ENCODE measurements at places on chromosomes 5 and 9. TPM values are rescaled to one million over a fixed set of nuclear protein-coding genes. Genes with fewer than 3 reads are reported as not detected.

GRCh38 chr5:33319841-33320240, 120.9 kb upstream of the TARS1 start:
- H3K27me3 ChIP-seq = no peaks in the 10 kb centered on the region
- H3K4me1 ChIP-seq = peaks cover 17% of the 10 kb centered on the region
- H3K36me3 ChIP-seq = no peaks in the 10 kb centered on the region
- no peak for DNase-seq
- peak overlapping the region; percentile 3 for H3K27ac ChIP-seq

DNA sequence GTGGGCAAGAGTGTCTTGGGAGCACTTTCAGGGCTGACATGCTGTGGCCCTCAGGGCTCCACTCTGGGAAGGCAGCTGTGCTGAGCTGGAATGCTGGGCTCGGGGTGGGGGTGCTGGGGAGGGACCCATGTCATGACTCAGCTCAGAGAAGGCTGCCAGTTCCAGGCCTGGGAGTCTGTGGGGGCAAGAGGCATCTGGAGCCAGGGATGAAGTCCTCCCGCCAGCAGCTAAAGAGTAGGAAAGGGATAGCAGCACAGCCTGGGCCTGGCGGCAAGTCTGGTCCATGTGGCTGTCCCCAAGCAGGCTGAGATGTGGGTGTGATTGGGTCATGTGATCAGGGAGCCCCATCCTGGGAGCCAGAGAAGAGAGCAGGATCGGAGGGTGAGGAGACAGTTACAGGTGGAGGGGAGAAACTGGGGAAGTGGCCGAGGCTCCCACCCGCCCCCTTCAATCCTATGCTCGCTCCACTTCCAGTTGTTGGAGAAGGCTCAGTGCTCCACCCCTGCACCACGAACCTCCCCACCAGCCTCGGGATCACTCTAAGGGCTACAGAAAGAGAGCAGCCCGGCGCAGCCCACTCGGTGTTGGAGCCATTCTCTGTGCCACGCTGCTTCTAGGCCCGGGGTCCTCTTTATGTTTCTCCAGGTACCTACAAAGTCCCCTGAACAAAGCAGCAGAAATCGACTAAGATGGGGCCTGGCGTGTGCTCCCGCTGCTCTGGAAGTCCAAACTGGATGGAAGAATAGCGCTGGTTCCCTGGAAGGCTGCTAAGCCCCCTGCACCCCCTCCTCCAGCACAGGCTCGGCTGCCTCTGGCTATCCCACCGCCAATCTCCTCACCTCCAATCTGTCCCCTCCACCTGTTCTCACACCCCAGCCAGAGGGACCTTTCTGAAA, 12.0 kb downstream of the PDGFRB start:
- H3K36me3 ChIP-seq = no peaks in the 10 kb centered on the region
- no peak for DNase-seq
- no peaks in the 10 kb centered on the region for H3K27me3 ChIP-seq
- H3K4me3 ChIP-seq = peak overlapping the region; percentile 38
- H3K4me1 ChIP-seq = peaks cover 86% of the 10 kb centered on the region

GRCh38 chr5:91946870-91947269, 563.8 kb upstream of the ARRDC3 start:
- H3K27ac ChIP-seq = no peak overlapping the region
- DNase-seq = no peak
- H3K36me3 ChIP-seq = no peaks in the 10 kb centered on the region
- no peaks in the 10 kb centered on the region for H3K27me3 ChIP-seq
- H3K4me1 ChIP-seq = no peaks in the 10 kb centered on the region

DNA sequence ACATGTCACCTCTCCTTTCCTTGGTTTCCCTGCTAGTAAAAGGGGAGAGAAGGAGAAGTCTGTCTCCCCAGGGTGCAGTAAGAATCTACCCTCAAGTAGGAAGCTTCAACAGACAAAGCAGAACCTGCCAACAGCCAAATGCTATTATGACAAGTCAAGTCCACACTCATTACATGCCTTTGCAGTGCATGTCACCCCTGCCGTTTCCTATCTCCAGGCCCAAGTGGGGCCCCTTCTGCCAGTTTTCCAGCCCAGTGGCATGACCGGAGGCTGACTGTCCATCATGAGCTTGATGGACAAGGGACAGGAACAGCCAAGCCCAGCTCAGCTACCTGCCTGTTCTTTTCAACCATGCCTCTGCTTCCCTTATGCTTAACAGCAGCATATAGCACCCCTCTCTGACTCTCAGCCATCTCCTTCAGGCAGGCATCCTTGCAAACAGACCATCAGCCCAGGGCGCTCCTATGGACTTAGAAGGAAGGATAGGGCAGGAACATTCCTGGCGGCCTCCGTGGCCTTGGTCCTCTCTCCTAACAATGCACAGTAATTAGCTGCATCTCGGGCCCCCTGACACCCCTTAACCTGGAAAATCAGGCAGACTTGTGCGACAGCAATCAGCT, 107.2 kb upstream of the RAD23B start:
- no peaks in the 10 kb centered on the region for H3K4me1 ChIP-seq
- DNase-seq = no peak
- H3K36me3 ChIP-seq = no peaks in the 10 kb centered on the region
- no peak overlapping the region for H3K4me3 ChIP-seq

DNA sequence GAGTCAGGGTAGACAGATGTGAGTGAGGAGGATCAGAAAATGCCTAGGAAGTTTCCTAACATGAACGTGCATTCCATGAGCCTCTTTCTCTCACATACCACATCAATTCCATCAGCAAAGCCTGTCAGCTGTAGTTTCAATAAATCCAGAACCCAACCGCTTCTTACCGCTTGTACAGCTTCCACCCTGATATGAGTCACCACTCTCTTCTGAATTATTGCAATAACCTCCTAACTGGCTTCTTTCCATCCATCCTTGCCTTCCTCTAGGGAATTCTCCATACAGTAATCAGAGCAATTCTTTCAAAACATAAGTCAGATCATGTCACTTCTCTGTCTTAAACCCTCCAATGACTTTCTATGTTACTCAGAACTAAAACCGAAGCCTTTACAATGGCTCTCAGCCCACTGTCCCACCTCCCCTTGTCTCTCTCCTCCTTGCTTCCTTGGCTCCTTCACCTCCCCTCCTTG, 8.1 kb upstream of the RAD23B start:
- no peak for DNase-seq
- peaks cover 17% of the 10 kb centered on the region for H3K4me1 ChIP-seq
- no peaks in the 10 kb centered on the region for H3K27me3 ChIP-seq
- no peak overlapping the region for H3K27ac ChIP-seq

DNA sequence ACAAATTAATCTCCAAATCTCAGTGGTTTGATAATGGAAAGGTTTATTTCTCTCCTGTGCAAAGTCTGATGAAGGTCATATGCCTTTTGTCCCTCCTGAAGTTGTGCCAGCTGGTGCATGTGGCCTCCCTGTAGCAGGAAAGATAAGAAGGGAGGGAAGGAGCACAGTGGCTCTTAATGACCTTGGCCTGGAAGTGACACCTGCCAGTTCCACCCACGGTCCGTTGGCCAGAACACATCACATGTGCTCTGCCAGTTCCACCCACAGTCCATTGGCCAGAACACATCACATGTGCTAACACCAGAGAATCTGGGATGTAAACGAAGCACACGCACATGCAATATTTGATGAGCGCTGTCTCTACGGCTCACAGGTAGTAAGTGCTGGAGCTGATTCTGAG, 130.9 kb downstream of the DOCK2 start:
- no peaks in the 10 kb centered on the region for H3K4me1 ChIP-seq
- no peaks in the 10 kb centered on the region for H3K36me3 ChIP-seq
- no peak overlapping the region for H3K27ac ChIP-seq
- no peaks in the 10 kb centered on the region for H3K27me3 ChIP-seq

- H3K4me3 ChIP-seq = no peak overlapping the region
- H3K4me1 ChIP-seq = peaks cover 42% of the 10 kb centered on the region
- H3K27ac ChIP-seq = no peak overlapping the region
- DNase-seq = no peak
- no peaks in the 10 kb centered on the region for H3K27me3 ChIP-seq
These were observed 23.5 kb downstream of the ZFR start for GRCh38 chr5:32421075-32421474.

GRCh38 chr5:111730659-111731382, 26.2 kb downstream of the NREP start:
- no peaks in the 10 kb centered on the region for H3K4me1 ChIP-seq
- no peak for DNase-seq
- H3K4me3 ChIP-seq = no peak overlapping the region

DNA sequence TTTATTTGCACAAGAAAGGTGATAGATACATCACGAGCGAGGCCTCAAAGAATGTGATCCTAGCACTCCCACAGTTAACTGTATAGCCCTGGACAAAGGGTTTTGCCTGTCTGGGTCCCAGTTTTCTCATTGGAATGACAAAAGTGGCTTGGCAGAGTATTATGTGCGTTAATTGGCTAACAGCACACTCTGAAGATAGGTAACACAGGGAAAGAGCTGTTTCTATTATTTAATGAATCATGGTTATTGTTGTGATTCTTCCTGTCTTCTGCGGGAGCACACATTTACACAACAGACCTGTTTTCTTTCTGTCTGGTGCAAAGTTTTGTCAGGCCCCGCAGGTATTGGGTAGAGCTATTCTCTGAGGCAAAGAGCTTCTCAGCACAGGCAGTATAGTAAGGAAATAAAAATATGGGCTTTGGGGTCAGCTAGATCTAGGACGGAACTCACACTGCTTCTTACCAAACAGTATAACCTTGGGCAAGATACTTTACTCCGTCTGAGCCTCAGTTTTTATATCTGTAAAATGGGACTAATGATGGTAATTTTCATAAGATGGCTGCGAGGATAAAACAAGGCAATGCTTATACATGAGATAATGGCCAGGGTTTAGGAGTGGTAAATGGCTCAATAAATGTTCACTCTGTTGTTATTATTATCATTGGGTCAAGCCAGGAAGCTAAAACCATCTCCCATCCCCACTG, 78.9 kb downstream of the PLAC8L1 start:
- H3K36me3 ChIP-seq = no peaks in the 10 kb centered on the region
- no peak overlapping the region for H3K4me3 ChIP-seq
- no peak overlapping the region for H3K27ac ChIP-seq
- DNase-seq = no peak
- no peaks in the 10 kb centered on the region for H3K27me3 ChIP-seq

The SLCO6A1 gene
- total RNA-seq = not detected

DNA sequence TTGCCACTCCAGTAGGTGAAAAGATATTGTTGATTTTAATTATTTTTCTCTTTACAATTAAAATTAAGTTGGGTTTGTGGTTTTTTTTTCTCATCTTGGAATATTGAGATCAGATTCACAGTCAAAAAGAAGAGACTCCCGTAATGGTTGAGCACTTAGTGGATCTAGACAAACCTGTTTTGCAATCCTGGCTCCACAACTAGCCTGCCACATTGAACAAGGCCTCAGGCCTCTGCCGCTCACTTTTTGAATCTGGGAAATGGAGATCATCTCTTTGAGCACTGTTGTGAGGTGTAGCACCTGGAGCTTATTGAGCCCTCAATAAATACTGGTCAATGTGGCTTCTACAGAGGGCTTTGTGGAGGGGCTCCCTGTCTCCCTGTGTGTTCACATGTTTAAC, 37.1 kb upstream of the RARS1 start:
- H3K4me3 ChIP-seq = no peak overlapping the region
- H3K36me3 ChIP-seq = no peaks in the 10 kb centered on the region
- no peak for DNase-seq

GRCh38 chr5:18048449-18048848, 414.2 kb downstream of the TAF11L14 start:
- no peaks in the 10 kb centered on the region for H3K27me3 ChIP-seq
- H3K36me3 ChIP-seq = no peaks in the 10 kb centered on the region
- no peak overlapping the region for H3K4me3 ChIP-seq

DNA sequence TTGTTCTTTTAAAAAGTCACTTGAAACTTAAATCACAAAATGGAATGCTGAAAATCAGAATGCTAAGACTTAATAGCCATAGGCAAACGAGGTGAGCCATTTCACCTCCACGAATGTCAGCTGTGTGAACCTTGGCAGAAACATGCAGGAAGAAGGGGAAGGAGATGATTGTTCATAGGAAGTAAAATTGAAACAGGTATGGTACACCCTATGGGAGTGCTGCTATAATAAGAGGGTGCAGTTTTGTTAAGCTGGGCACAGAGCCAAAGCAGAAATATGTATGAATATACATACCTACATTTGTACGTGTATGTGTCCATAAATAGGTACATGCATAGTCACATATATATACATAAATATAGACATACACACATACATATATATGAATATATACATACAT, 51.0 kb upstream of the SPINK5 start:
- H3K4me3 ChIP-seq = no peak overlapping the region
- H3K36me3 ChIP-seq = no peaks in the 10 kb centered on the region
- no peaks in the 10 kb centered on the region for H3K4me1 ChIP-seq
- H3K27me3 ChIP-seq = no peaks in the 10 kb centered on the region

GRCh38 chr5:74105126-74105780, 479.3 kb downstream of the ARHGEF28 start:
- H3K4me1 ChIP-seq = no peaks in the 10 kb centered on the region
- H3K27me3 ChIP-seq = no peaks in the 10 kb centered on the region
- no peak overlapping the region for H3K4me3 ChIP-seq
- no peaks in the 10 kb centered on the region for H3K36me3 ChIP-seq
- H3K27ac ChIP-seq = no peak overlapping the region

DNA sequence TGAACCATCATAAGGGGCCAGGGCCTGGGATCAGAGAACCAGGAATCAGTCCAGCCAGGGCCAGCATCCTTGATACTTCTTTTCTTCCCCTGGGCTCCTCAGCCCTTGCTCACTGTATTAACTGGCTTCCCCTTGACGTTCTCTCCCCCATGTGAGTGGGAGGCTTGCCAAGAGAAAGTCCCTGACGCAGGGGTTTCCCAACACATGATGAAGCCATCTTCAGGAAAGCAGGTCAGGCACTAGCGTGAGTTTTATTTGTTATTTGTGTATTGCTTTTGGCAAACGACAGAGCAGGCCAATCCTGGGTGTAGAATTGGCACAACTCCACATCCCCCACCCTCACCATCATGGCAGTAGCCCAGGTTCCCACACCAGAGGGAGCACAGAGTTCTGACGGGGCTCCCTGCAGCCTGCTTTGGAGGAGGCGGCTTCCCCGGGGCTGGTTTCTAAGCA, 165.5 kb upstream of the NFIL3 start:
- H3K4me1 ChIP-seq = peaks cover 8% of the 10 kb centered on the region
- no peak overlapping the region for H3K4me3 ChIP-seq
- peak; percentile 89 for DNase-seq
- no peaks in the 10 kb centered on the region for H3K27me3 ChIP-seq
- no peaks in the 10 kb centered on the region for H3K36me3 ChIP-seq

Data from vagina (tissue), 2 donors.